NCI-H510A treated with DMSO at 0.1 percent for 48 hours (cell line): ENCODE measurements at places on chromosomes 5 and 9.

DNA sequence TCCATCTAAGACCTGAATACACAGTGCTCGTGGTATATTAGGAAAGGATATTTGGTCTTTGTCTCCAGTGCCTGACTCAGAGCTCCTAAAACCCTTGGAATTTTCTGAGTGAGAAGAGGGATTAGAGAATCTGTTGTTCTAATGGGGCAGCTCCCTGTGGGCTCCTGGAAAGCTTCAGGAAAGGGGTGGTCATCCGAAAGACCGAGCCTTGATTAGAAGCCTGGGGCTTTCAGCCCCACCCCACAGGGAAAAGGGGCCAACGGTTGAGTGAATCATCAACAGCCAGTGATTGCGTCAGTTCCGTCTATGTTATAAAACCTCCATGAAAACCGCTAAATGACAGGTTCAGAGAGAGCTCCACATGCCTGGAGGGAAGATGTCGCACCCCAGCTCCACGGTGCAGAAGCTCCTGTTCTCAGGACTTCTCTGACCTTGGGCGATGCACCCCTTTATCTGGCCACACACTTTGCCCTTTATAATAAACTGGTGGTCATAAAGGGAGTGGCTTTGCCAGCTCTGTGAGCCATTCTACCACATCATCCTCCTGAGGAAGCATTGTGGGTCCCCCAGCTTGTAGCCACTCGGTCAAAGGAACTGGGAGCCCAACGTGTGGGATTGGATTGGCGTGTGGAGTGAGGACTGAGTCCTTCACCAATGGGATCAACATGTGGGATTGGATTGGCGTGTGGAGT is 71.0 kb upstream of the ICE1 start:
- DNase-seq, result no peak

GRCh38 chr9:93196096-93197055 is 12.4 kb downstream of the WNK2 start:
- DNase-seq, result no peak

GRCh38 chr9:12141422-12141821 is 551.8 kb upstream of the TYRP1 start:
- no peak for DNase-seq

DNA sequence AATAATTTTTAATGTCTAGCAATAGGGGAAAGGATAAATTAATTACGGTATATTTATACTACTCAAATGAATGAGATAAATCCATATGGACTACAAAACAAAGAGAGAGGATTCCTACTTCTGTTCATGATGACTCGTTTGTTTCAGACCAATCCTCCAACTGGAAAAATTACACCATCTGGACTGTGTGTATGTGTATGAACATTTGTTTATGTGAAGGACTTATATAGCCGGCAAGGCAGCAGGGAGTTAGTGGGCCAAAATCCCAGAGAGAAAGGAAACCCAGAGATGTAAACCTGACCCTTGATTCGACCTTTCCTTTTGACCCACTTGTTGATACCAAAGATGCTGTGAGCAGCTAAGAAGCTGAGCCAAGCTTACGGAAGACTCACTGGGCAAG is 20.1 kb downstream of the PDE6A start:
- no peak for DNase-seq

GRCh38 chr9:134413890-134414623 is 87.8 kb downstream of the RXRA start:
- DNase-seq, result peak; percentile 75

- no peak for DNase-seq
These were observed 106.2 kb upstream of the LMX1B start for GRCh38 chr9:126507318-126508109.

- DNase-seq, result no peak
These were observed 150.9 kb downstream of the C9orf50 start for GRCh38 chr9:129469988-129470316.

GRCh38 chr5:32283539-32284377 is 29.0 kb downstream of the MTMR12 start:
- DNase-seq, result no peak

GRCh38 chr5:167602067-167602466 is 689.4 kb upstream of the WWC1 start:
- no peak for DNase-seq

- no peak for DNase-seq
These were observed 380.8 kb downstream of the EBF1 start for GRCh38 chr5:158718738-158719505.

DNA sequence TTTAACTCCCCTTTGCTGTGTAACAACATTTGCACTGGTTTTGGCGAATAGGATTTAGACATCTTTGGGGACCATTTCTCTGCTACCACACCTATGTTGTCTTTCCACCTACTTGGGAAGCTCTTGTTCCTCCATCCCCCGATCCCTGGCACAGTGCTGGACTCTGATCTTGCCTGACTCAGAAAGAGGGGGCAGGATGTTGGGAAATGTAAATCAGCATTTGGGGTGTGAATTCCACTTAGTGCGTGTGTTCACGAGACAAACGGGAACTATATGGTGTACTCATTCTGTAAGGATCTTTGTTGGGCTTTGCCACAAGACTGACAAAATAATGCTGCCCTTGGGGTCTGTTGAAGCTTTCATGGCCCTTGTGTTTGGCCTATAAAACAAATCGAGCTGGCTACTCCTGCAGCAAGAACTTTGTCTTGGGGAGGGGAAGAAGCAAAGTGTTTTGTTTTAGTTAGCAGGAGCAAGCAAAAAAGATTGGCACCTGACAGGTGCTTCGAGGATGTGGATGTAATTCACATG is 18.5 kb downstream of the TMEM268 start:
- DNase-seq, result no peak

DNA sequence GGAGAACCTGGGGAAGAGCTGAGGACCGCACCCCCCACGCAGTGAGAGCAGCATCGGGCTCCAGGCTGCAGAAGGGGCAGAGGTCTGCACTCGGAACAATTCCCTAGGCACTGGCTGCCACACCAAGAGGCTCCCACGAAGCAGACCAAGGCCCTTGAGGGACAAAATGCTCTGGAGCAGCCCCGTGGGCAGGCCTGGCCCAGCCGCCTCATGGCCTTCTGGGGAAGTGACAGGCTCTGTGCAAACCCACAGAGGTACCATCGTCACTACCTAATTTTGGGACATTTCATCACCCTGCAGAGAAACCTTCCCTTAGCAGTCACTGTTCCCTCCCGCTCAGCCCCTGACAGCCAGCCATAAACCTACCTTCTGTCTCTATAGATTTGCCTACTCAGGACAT is 15.9 kb downstream of the FBXW5 start:
- DNase-seq, result no peak

GRCh38 chr5:103264508-103264907 is 5.9 kb downstream of the MACIR start:
- no peak for DNase-seq

GRCh38 chr5:118597543-118597942 is 390.8 kb downstream of the DTWD2 start:
- DNase-seq, result no peak

DNA sequence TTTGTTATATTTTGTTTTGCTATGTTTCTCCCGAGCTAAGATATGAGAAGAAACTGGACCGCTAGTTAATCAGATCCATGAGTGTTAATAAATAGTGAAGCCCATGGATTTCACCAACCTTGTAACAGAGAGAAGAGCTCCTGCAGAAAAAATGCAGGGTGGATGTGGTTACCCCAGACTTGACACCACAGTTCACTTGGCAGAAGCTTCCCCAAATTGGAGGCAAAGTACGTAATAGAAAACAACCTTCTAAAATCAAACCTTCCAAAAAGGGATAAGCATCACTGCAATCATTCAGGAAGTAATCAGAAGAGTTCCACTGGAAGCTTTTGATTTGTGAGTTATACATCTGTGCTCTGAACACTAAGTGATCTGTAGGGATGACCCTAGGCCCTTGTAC is 267.5 kb downstream of the ACTL7B start:
- no peak for DNase-seq

GRCh38 chr5:88707216-88707965 is 175.6 kb downstream of the MEF2C start:
- DNase-seq, result no peak

GRCh38 chr5:152270096-152270495 is 135.0 kb downstream of the NMUR2 start:
- no peak for DNase-seq

DNA sequence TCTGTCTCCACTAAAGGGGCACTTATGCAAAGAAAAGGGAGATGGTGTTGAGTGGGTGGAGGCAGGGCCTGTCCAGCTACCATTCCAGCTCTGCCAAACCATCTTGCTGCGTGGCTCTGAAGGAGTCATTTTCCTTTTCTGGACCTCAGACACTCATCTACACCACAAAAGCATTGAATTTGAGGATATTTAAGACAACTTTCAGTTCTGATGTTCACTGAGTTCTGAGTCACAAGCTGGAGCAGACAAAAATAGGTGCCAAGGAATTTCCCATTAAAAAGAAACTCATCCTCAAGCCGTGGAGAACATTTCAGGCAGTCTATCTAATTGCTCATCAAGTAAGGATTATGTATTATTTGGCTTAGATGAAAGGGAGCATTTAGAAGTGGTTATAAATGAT is 195.0 kb upstream of the TBC1D2 start:
- DNase-seq, result no peak
